RPMI7951 (cell line): ENCODE measurements at places on chromosomes 12 and 14. TPM values are rescaled to one million over a fixed set of nuclear protein-coding genes. Genes with fewer than 3 reads are reported as not detected.

Gene FAM181A
- total RNA-seq, result not detected in 2 replicates

DNA sequence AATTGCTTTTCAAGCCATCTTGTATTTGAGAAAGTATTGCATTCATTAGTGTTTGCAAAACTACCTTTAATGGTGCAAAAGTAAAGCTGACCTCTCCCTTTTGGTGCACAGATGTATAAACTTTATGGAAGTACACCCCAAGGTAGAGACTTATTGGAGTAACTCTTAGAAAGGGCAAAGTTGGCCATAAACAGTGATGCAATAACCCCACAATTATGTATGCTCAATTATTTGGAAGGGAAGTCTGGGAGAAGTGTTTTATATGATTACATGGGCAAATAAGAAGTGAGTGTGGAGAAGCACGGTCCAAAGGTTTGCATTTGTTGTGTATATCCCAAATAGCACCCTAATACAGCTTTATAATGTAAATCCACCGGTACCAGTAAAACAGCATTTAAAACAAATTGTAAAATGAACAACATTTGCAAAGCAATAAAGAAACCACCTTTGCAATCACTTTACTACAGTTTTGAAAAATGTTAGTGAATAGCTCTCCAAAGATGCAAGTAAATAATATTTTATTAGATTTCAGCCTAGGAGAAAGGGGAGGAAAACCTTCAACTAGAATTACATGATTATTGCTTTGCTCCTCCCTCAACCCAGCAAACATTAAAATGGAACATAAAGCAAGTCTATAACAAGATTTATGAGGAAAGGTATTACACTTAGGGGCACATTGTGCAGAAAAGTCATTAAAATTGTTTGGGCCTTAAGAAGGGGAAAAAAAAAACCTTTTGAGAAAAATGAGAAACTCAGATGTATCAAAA is 70.5 kb downstream of the HMGA2 start:
- DNase-seq, result no peak

DNA sequence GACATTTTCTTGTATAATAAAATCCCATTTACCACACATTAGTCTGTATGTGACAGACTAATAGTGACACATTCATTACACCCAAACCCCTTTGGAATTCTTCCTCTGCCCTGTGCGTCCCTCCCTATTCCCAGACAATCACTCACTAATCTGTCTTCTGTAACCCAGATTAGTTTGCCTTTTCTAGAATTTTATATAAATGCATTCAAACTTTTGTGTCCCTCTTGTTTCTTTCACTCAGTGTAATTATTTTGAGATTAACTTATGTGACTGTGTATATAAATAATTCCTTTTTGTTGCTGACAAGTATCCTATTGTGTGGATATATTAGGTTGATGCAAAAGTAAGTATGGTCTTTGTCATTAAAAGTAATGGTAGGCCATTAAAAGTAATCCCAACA is 27.6 kb upstream of the HIP1R start:
- no peak for DNase-seq

- no peak for DNase-seq
These were observed 96.9 kb downstream of the HELB start for GRCh38 chr12:66398931-66399910.

- DNase-seq, result no peak
These were observed 43.5 kb downstream of the CKAP4 start for GRCh38 chr12:106204312-106204711.

- no peak for DNase-seq
These were observed 158.0 kb upstream of the CCND2 start for GRCh38 chr12:4115570-4115969.

- no peak for DNase-seq
These were observed 136.6 kb downstream of the SSPN start for GRCh38 chr12:26331960-26332359.

- DNase-seq, result no peak
These were observed 171.1 kb upstream of the PRMT8 start for GRCh38 chr12:3319723-3320492.

DNA sequence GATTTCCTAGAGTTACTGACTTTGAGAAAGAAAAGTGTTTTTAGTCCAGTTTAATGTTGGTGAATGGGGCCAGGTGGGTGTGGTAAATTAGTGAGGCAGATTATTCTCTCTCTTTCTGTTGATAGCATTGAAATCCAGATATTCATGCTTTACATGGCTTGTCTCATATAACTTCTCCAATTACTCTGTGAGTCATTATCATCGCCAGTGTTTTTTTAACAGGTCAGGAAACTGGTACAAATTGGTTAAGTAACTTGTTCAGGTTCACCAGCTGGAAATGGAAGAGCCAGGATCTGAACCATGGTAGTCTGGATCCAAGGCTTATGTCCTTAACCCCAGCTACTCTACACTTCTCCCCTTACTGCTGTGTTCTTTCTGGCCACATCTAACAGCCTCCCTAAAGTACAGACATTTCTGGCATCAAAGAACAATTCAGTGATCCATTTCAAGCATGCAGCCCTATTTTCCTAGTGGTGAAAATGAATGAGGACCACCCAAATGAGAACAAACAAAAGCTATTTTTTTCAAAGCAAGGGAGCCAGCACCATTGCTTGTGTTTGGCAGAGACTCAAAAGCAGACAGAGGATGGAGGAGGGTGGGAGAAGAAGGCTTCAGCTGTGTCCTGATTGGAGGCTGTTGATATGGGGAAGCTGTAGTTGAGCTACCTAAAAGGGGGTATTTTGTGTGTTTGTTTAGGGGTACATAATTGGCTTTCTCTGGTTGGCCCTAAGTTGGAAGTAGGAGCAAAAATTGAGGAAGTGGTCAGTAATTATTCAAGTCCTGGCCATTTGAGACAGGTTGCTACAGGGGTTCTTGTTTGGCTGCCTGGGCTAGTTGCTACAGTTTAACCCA is 1.7 kb downstream of the IRAK3 start:
- DNase-seq, result peak; percentile 26

GRCh38 chr14:83173687-83174086 is 1640.0 kb upstream of the SEL1L start:
- DNase-seq, result no peak
